ENCODE measurements at places on chromosomes 12 and 14.

DNA sequence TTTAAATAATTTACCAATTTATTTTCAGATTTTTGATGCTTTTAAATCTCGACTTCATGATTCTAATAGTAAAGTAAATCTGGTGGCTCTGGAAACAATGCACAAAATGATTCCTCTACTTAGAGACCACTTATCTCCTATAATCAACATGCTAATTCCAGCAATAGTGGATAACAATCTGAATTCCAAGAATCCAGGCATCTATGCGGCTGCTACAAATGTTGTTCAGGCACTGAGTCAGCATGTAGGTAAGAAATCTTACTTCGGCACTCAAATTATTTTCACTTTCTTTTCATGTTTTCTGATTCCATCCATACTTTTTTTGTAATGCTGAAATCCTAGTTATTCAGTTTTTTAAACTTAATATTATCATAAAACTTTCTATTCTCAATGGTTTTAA is 15.5 kb upstream of the PRPF39 start:
- no peak for DNase-seq

GRCh38 chr12:99390707-99391106 is 256.8 kb upstream of the GARIN6 start:
- no peak for DNase-seq

- no peak for DNase-seq
Measured at GRCh38 chr12:25529738-25530137, 23.3 kb downstream of the LMNTD1 start.

DNA sequence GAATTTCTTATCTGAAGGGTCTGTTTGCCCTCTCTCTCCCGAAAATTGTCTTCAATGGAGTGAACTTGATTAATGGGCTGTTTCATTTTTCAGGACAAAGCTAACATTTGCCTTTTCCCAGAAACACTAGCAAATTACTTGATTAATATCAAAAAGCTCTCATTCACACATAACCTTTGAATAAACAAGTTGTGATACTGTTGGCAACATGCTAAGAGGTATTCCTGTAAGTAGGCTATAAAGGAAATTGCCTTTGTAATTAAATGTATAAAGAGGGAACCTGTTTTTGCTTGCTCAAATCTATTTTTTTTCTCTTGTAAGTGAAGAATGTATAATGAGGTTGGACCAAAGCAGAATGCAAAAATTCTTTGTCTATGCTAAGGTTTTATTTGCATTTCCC is 457.2 kb downstream of the TMTC2 start:
- DNase-seq: no peak

GRCh38 chr14:35261774-35262173 is 30.4 kb upstream of the PSMA6 start:
- no peak for DNase-seq

DNA sequence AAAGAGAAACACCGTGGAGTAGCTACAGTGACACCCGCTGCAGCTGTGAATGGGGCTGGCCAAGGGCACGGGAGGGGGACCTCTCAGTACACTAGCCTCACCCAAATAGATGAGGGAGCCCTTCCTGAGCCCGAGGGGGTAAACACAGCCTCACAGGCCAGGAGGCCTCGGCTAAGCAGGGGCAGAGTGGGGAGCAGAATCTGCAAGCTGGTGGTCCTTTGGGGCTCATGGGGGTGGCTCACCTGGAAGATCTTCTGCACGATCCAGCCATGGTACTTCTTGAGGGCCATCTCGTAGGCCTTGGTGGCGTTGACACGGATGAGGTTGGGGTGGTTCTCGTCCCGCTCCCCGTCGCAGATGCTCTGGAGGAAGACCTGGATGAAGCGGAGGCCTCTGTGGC is 22.2 kb upstream of the TRPV4 start:
- DNase-seq: no peak

GRCh38 chr12:76489737-76490136 is 69.8 kb downstream of the OSBPL8 start:
- no peak for DNase-seq

DNA sequence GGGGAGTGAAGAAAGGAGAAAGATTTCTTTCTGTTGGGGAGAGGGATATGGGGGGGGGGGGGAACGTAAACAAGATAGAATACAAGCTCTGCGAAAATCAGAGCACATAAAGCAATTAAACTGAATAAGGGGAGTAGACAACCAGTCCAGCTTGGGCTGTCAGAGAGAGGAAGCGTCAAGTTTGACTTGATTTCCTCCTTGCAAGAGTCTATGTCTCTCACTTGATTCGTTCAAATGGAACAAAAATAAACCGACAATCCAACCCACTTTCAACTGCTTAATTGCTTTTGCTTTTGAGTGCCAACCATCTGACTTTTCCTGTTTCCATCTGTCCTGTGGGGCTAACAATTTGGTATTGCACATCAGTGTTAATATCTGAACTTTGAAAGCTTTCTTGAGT is 942 bp downstream of the SYT1 start:
- no peak for DNase-seq

DNA sequence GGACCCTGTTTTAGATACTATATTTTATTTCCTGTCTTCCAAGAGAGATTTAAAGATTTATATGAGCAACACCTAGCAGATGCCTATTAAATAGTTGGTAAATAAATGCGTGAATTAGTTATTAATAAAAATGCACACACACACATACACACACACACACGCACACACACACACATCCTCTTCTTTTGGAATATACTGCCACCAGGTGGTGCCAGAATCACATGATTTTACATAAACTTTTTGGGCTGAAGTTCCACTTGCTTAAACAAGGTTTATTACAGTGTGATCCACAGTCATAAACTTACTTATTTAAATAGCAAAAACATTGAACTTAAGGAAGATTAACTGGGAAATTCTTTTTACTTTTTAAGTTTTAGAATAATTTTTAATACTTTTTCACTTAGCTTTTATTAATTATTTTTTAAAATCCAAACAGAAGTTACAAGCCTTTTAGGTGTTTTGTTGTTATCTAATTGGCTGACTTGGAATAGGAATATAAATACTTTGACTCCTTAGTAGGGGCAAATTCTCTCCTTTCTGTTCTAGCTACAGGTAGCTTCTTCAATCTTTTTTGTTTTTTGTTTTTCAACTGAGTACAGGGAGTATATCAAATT is 17.5 kb downstream of the RAD51B start:
- DNase-seq: peak; percentile 53

GRCh38 chr14:49623941-49624839 is 3.6 kb downstream of the MGAT2 start:
- no peak for DNase-seq

- DNase-seq: no peak
Measured at GRCh38 chr12:26203167-26203780, 7.9 kb downstream of the SSPN start.

DNA sequence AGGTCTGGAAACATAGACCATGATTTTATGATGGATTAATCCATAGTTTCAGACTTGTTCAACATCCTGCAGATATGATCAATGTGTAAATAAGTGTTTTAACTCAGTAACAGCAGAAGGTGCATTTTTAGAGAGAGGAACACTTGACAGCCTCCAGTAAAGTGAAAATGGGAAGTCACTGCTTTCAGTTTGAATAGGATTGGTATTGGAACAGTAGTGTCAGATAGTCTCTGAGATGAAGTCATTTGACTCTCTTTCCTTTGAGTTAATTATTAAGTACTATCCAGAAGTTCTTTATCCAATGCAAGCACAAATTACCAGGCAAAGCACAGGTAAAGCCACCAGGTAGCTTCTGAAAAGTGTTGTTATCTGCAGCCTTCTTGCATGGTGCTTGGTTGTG is 14.5 kb upstream of the NAV3 start:
- no peak for DNase-seq

DNA sequence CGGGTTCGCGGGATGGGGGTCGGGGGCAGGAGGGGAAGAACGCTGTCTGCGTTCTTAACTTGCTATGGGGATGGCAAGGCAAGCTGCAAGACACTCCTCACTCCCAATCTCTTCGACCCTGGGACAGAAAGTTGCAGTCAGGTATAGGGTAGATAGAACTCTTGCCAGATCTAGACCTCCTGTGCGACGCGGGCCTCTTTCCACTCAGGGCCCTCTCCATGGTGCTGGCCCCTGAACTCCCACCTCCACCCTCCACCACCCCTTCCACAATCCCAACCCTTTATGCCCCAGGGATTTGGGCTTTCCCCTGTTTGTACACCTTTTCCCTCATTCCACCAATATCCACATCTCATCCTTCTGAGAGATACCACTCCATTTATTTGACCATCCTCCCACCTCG is 812 bp downstream of the NABP2 start:
- no peak for DNase-seq

DNA sequence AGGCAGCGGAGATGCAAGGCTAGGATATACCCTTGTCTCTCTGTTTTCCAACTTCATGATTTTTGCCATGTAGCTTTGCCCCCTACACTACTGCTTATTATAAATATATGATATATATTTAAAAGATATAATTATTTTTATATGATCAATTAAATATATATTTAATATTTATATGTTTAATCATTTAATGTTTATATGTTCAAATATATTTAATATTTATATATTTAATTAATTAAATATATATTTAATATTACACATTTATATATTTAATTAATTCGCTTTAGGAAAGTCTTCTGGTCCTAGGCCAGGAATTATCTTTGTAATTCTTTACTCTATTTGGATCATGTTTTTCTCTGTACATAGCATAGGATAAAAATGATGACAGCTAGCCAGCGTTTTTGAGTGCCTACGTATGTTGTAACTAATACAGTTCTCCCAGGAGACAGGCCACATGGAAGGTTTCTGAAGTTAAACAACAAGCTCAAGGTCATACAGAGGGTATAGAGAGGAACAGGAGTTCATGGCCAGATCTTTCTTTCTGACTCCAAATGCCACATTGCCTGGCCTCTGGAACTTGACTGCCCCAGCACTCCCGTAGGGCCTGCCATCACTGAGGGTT is 192.5 kb downstream of the KCNA5 start:
- no peak for DNase-seq

DNA sequence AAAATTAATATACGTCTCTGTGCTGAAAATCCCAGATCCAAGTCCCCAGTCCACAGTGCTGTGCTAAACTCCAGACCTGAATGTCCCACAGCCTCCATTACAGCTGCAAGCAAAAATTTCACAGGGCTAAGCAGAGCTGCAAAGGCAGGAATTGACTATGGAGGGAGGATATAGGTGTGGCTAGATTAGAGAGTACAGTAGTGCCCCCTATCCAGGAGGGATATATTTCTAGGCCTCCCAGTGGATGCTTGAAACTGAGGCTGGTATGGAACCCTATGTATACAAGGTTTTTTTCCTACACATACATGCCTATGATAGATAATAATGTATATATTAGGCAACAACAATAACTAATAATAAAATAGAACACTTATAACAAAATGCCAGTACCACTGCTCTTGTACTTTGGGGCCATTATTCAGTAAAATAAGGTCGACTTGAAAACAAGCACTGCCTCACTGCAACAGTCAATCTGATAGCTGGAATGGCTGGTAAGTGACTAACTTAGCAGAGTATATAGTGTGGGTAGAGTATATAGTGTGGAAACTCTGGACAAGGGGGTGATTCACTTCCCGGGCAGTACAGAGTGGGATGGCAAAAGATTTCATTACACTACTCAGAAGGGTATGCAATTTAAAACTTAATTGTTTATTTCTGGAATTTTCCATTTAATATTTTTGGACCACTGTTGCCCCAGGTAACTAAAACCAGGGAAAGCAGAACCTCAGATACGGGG is 82.7 kb downstream of the C14orf132 start:
- no peak for DNase-seq

DNA sequence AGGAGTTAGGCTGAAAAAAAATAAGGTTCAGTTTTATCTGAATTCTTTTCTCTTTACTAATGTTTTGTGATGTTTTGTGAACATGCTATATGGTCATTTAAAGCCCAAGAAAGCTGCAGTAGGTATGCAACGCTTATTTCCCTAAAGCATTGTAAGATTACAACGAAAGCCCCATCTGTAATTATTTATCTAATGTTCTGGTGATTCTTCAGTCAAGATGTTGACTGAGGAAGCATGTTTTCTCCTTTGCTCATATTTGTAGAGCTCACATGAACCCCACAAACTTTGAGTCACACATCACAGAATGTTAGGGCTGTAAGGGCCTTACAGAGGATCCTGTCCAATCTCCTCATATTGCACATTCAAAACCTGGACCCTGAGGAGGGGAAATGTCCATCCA is 3.2 kb upstream of the TUBA1C start:
- DNase-seq: no peak

GRCh38 chr14:89576145-89576927 is 159.3 kb upstream of the FOXN3 start:
- no peak for DNase-seq

GRCh38 chr12:65823513-65824375 is 539 bp upstream of the HMGA2 start:
- DNase-seq: no peak

- DNase-seq: no peak
Measured at GRCh38 chr14:68880581-68881105, 87.8 kb upstream of the ZFP36L1 start.

- no peak for DNase-seq
Measured at GRCh38 chr12:91893476-91893875, 252.2 kb downstream of the BTG1 start.

GRCh38 chr12:114478865-114479264 is 72.9 kb upstream of the TBX5 start:
- DNase-seq: no peak

DNA sequence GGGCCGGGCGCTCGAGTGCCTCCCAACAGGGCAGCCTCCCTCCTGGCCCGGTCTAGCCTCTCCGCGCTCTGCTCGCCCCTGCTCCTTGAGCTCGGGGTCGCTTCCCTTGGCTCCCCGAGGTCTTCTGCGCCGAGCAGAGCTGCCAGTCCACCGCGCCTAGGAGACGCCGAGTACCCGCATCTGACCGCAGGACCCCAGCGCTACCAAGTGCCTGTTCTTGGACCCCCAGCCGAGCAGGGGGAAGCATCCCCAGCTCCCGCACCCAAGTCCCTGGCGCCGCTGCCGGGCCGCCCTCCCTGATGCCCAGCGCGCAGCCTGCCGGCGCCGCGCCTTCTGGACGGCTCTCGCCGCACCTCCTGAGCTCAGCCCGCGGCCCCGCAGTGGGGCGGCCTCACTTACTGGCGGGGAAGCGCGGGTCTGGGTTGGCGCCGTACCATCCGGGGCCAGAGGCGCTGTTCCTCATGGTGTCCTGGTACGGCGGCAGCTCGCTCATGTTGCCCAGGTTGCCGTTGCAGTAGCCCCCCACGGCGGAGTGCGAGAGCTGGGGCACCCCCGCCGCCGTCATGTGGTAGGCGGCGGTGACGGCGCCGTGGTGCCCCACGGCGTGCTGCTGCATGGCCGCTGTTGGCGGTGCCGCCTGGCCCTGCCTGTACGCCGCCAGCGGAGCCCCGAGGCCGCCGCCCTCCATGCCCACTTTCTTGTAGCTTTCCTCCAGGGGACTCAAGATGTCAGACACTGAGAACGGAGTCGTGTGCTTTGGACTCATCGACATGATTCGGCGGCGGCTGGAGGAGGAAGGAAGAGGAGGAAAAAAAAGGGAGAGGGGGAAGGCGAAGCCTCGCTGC is 1.2 kb downstream of the NKX2-1 start:
- no peak for DNase-seq

DNA sequence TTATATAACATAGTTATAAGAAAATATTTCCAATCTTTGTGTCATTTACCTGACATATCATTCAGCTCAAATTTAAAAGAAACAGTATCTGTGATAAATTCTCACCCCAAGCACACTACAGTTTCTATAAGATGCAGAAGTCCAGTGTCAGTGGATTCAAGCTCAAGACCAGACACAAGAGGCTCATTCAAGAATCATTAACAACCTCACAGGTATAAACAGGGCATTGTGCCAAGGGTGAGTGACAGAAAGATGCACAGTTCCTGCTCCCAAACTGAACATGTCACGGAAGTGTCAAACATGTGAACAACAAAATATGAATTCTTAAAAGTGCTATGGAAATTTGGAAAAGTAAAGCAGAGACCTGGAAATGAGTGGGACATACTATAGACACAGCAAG is 12.8 kb downstream of the ATP2B1 start:
- DNase-seq: no peak
